ENCODE measurements at places on chromosomes 2 and 18.

GRCh38 chr2:33835911-33836310 is 236.8 kb upstream of the FAM98A start:
- DNase-seq, result no peak

- DNase-seq, result no peak
Observed at GRCh38 chr18:28559511-28559910, 382.6 kb upstream of the CDH2 start.

DNA sequence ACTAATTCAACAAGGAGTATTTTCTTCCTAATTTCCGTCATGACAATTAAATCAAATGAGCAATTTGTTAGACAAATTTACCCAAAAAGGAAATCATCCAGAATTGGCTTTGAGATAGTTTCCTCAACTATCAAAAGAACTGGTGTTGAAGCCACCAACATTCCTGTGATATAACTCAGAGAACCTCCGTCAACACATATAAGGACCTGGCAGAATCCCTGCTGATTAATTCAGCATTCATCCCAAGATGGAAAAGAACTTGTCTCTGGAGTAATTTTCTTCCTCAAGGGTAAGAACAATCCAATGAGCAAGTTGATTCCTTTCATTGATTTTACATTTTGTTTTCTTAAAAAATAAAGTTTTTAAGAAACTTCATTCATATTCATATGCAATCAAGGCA is 62.0 kb downstream of the MBD2 start:
- no peak for DNase-seq

GRCh38 chr2:120235681-120236080 is 12.5 kb upstream of the TMEM185B start:
- no peak for DNase-seq

DNA sequence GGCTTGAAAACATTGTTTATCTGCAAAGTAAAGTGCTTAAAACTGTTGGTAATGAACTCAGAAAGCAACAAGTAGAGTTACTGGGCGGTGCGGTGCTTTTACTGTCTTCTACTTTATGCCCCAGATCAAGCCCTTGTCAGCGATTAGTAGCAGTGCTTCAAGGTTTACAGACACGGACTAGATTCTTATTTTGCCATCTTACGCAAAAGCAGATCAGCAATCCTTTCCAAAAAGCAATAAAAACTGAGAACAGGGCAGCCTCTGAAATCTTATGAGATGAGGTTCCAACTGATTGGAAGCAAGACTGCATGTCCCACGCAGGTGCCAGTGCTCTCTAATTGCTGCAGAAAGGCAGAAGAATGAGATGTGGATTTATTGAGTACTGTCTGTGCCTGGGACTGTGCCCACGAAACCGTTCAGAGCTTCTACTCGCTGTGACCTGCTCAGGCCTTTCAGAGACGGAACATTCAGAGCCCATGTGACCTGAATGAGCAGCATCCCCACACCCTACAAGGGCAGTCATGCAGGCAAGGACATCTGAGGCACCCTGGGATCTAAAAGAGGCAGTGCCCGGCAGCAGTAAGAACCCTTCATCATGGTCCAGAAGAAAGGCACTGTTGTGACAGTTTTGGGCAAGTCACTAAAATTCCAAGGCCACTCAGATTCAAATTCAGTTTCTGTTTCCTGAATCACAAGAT is 15.7 kb downstream of the COL4A3 start:
- DNase-seq, result no peak

GRCh38 chr2:65367524-65367923 is 64.9 kb downstream of the SPRED2 start:
- no peak for DNase-seq

DNA sequence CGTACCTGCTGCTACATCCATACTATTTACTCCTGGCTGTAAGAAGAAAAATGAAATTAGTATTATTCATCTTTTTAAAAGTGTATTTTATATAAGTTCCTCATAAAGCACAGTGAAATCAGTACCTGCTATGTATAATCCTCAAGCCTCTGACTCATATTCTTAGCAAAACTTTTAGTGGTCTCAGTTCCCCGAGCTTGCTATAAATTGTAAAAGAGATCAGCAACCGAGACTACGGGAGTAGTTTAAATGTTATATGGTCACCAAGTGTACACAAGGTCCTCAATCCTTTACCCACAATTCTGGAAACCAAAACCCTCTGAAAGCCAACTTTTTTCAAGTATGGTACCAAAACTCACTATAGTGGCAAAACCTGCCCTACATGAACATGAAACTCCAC is 24.2 kb downstream of the PRPF40A start:
- no peak for DNase-seq

GRCh38 chr2:56127010-56127409 is 56.8 kb upstream of the CCDC85A start:
- no peak for DNase-seq

DNA sequence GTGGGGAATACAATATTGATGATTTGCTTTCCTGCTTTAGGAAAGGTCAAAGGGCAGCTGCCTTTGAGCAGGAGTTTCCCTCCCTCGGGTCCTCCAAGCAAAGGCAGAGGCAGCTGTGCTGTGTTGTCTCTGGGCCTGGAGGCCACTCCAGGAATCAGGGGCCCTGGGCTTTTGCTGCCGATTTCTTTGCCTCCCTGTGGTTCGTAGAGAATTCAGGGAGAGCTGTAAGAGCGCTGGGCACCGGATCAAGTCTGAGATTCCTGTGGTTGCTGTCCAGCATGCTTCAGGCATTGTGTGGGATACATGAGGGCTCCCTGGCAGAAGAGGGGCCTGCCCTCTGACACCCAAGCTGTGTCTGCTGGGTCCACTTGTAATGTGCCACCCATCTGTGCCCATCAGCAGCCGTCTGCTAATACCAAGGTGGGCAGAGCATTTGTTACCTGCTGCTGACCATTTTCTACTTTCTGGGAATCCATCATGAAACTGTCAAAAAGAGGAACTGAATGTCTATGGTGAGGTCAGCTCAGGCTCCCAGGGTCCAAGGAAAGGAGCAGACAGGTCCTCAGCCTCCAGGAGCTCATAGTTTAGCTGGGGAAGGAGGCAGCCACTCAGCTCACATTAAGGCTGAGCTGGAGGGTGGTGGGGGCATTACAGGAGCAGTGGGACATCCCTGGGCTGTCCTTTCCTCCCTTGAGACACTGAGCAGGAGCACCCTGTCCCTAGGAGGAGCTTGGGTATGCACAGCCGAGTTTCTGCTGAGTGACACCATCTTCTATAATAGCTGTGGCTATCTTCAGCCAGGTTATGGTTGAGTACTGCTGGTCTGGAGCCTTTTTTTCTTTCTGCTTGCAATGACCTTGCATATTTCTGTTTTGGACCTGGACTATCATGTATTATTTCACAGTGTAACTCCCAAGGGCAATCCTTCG is 68.5 kb downstream of the CTIF start:
- DNase-seq, result no peak

- no peak for DNase-seq
Observed at GRCh38 chr2:178101321-178102079, 10.7 kb upstream of the RBM45 start.

DNA sequence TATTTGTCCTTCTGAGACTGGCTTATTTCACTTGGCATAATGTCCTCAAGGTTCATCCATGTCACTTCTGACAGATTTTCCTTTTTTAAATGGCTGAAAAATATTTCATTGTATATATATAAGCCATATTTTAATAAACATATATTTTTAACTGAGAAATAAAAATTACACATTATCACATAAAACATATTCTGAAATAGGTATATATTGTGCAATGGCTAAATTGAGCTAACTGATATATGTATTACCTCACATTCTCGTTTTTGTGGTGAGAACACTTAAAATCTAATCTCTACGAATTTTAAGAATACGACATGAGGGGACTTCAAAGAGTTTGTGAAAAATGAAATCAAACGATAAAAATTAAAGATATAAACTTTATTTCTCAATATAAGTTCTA is 25.7 kb upstream of the ZSWIM2 start:
- DNase-seq, result no peak

DNA sequence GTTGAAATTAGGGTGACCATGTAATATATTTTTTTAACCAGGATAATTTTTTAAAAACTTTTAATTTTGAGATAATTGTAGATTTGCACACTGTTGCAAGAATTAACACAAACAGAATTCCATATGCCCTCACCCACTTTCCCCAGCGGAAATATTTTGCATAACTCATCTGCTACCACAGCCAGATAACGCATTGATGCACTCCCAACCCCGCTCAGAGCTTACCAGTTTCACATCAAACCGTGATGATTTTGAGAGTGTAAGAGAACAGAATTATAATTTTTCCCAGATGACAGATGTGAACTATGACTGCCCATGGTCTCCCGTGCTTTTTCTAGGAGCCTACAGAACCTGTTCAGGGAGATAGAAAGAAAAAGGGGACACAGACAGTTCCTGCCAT is 35.2 kb upstream of the LDLRAD4 start:
- no peak for DNase-seq

DNA sequence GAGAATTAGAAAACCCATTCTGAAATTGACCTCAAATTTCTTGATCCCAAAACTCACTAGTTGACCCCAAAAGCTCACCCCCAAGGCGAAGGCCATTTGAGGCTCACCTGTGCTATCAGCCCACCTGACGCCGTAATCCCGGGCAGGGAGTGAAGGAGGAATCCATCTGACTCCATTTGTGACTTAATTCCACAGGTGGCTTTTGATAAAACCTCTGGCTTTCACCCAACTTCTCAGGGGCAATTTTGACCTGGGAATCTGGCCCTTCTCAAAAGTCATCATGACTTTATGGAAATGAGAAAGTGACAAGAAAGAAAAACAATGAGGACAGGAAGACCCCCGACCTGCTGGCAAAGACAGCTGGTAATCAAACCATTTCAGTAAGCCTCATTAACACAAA is 86.9 kb upstream of the SALL3 start:
- no peak for DNase-seq

DNA sequence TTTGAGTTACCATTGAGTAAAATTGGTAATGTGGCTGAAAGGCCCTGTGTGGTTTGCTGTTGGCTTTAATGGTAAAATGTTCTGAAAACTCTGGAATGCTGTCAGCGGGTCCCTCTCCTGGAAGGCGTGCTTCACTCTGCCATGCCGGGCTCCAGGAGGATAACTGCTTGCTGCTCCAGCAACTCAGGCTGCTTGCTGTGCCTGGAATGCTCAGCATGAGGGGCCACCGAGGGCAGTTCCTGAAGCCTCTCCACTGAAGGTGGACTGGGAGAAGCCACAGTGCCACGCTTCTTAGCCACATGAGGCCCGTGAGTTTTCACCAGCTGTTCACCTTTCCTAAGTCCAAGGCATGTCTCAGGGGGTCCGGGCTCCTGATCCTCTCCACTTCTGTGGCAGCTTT is 90.4 kb upstream of the FAM110C start:
- no peak for DNase-seq

DNA sequence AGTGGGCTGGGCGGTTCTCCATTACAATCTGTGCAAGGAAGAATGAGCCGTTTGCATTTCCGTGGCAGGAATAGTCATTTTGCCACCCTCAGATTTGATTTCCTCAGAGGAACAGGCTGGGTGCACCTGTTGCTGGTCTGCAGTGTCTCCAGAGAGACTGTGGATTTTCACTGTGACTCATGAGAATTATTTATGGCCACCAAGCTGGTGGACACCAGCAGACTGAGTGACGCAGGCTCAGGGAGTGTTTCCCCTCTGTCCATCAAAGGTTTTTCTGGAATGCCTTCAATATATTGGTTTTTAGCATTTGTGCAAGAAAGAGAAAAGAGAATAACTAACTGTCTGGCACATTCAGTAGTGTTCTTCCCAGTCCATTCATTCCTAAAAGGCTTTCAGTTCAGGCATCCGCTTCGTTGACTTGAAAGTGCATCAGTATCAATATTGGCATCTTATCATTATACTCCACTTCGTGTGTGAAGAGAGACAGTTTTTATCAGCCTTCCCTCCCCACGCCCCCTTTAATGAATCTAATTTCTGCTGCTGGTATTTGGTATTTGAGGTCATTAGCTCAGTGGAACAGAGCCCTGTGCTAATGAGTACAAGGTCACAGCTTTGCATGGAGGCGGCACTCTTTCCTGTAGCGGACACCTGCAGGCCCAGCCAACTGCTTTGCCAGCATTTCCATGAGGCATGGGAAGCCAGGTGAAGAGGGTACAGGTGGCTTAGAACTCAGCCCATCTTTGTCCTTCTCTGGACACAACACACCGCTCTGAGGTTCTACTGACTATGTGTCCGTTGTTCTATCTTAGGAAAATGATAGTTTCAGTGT is 39.9 kb downstream of the PRKCE start:
- no peak for DNase-seq

DNA sequence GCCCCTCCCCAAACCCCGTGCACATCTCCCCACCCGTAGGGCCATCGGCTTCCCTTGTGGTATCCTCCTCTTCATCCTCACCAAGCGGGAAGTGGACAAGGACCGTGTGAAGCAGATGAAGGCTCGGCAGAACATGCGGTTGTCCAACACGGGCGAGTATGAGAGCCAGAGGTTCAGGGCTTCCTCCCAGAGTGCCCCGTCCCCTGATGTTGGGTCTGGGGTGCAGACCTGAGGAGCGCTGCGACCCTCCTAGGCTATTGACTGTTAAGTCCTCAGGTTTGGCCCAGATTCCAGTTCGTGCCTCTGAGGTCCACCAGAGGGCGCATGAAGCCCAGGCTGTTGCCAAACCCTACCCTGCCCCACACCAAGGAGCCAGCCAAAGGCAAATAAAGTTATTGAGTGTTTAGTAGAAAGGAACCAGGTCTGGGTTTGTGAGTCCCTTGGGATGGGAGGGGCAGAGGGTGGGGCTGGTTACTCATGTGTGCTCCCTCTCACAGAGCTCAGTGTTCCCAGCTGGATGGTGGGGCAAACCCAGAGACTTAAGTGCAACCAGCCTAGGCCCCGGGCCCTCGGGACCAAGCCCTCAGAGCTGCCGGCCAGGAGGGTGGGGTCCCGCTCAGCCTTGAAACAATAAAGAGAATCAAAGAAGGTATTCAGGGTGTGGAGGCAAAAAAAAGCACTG is 2.4 kb downstream of the PNKD start:
- peak; percentile 60 for DNase-seq

- DNase-seq, result no peak
Observed at GRCh38 chr2:223297788-223298187, 245.8 kb downstream of the KCNE4 start.

DNA sequence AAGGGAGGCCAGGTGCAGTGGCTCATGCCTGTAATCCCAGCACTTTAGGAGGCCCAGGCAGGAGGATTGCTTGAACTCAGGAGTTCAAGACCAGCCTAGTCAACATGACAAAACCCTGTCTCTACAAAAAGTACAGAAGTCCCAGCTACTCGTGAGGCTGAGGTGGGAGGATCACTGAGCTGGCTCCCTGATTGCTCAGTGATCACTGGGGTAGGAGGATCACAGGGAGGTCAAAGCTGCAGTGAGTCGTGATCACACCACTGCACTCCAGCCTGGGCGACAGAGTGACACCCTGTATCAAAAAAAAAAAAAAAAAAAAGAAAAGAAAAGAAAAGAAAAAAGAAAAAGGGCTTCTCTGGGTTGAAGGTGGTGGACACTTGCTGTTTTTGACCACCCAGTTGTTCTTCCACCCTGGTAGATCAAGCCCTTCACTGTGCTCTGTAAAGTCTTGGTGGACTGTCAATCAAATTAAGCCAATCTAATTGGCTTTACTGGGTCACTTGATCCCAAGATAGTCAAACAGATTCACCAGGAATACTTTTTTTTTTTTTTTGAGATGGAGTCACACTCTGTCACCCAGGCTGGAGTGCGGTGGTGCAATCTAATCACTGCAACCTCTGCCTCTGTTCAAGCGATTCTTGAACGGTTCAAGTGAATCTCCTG is 191.6 kb downstream of the AGPS start:
- DNase-seq, result no peak

All from stimulated activated CD8-positive, alpha-beta memory T cell treated with anti-CD3 and anti-CD28 coated beads, Interleukin-2, amount 100 ng/mL, for 1 hour (primary cell).